NCI-H1092 (cell line): ENCODE measurements at places on chromosomes 12 and 14.

DNA sequence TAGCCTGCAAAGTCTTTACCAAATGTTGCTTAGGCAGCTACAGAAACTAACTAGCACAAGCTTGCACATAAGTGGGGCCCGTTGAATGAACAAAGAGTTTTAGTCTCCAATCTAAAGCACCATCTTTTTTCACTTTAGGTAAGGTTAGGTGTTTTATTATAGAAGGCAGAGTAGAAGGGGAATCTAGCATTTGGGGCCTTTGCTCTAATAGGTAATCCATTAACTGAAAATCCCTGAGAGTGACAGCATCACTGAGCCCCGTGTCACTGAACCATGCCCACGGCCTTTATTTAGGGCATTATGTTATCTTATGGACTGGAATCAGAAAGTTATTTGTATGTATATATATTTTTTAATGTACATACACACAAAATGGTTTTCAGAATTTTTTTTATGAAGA is 25.1 kb downstream of the CPNE8 start:
- no peak for DNase-seq

DNA sequence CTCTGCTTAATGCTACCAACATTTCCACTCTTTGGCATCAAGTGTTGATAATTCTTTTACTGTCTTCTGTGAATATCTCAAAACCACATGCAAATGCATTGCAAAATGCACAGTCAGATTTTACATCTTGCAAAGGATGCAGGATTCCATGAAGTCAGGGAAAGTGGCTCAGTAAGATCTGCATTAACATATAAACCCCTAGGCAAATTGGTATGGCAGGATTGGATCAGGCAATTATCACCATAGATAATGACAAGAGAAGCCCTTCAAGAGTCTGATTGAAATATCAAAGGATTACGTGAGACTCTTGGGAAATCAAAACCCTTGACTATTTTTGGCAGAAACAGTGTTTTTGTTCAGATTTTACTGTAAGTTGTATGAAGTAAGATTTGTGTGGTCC is 71.0 kb downstream of the TMTC2 start:
- no peak for DNase-seq

- DNase-seq = peak; percentile 90
Observed at GRCh38 chr14:25570483-25570882, 520.5 kb upstream of the STXBP6 start.

GRCh38 chr14:90797451-90797850 is 18.8 kb downstream of the TTC7B start:
- DNase-seq = no peak

GRCh38 chr12:64671681-64672080 is 61.4 kb downstream of the RASSF3 start:
- DNase-seq = no peak

GRCh38 chr12:57055824-57056223 is 5.9 kb upstream of the MYO1A start:
- no peak for DNase-seq
